ENCODE measurements at places on chromosomes 1 and 21. TPM values are rescaled to one million over a fixed set of nuclear protein-coding genes. Genes with fewer than 3 reads are reported as not detected.

Gene RWDD3
- 14.2 TPM for total RNA-seq

Gene TNNI3K
- 0.73 TPM for total RNA-seq

DNA sequence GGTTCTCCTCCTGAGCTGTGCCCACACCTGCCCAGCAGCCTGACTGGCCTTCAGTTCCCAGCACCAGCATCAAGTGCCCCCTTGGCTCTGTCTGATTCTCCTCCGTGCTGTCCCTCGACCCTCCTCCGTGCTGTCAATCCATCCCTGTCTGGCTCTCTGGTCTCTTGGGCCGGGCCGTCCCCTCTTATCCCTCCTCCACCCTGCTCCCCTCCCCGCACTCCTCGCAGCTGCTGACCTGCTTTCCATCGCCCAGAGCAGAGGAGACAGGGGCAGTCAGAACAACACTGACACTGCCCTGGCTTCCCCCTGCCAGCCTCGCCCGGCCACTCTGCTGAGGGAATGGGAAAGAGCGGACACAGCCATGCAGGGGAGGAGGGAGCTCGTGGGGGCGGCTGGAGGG is 267.4 kb downstream of the CAMTA1 start:
- H3K27me3 ChIP-seq, result no peaks in the 10 kb centered on the region
- H3K36me3 ChIP-seq, result no peaks in the 10 kb centered on the region
- no peak for DNase-seq
- no peak overlapping the region for H3K27ac ChIP-seq
- H3K4me1 ChIP-seq, result no peaks in the 10 kb centered on the region
- no peak overlapping the region for H3K4me3 ChIP-seq

Gene L1TD1
- total RNA-seq, result 0.50 TPM

Gene ATP1A2
- 5.5 TPM for total RNA-seq

DNA sequence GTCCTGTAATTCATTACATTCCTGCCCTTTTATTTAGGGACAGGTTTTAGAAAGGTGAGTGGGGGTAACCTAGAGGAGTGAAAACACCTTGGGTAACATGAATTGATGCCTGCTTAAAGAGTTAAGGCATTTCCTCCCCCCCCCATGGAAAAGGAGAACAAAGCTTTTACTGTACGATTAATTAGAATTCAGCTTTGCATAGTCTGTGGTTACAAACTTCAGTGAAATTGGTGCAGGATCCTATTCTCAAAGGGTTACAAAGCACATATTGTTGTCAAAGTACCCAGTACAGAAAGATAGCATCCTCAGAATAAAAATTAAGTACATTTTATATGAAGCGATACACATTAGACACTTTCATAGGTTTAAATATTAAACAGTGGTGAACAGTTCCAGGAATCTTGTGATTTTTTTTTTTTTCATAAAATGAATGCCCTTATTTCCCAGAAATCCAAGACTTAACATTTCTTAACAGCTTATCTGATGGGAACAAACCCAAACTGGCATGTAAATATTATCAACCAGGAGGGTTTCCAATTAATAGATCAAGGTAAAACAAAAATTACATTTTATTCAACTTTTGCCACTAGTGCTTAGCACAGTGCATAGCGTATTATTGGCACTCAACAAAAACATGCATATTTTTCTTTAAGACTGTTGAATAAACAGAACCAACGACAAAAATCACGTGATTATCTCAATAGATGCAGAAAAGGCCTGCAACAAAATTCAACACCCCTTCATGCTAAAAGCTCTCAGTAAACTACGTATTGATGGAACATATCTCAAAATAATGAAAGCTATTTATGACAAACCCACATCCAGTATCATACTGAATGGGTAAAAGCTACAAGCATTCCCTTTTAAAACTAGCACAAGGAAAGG is 172.7 kb downstream of the PDE4B start:
- H3K4me3 ChIP-seq, result no peak overlapping the region
- no peaks in the 10 kb centered on the region for H3K27me3 ChIP-seq
- no peaks in the 10 kb centered on the region for H3K36me3 ChIP-seq
- no peaks in the 10 kb centered on the region for H3K4me1 ChIP-seq
- no peak overlapping the region for H3K27ac ChIP-seq

DNA sequence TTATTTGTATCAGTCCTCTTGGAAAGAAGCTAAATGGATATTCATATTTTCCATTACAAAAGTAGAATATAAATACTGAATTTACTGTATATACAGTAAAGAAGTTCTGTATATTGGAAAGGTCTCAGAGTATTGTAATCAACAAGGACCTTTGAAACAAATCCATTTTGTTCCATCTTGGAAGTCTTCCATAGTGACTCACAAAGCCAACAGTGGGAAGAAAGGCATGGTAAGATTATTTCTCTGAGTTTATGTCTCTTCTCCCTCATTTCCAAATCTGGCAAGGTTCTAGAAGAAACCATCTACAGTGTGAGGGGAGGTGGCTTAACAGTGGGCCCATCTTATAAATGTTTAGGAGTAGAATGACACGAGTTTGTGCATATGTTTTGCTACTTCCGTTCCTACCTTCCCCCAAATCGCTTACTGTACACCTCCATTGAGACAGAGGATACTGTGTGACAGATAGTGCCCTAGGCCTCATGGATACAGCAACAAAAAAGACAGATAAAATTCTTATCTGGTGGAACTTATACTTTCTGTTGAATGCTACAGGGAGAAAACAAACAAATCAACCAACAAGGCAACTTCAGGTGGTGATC is 22.1 kb upstream of the SSX2IP start:
- H3K4me3 ChIP-seq, result no peak overlapping the region
- H3K27ac ChIP-seq, result no peak overlapping the region
- no peaks in the 10 kb centered on the region for H3K27me3 ChIP-seq
- DNase-seq, result no peak
- H3K4me1 ChIP-seq, result no peaks in the 10 kb centered on the region

- no peak overlapping the region for H3K4me3 ChIP-seq
- DNase-seq, result no peak
- no peak overlapping the region for H3K27ac ChIP-seq
- H3K36me3 ChIP-seq, result no peaks in the 10 kb centered on the region
- H3K27me3 ChIP-seq, result no peaks in the 10 kb centered on the region
Measured at GRCh38 chr1:160315359-160315758, 27.7 kb downstream of the COPA start.

GRCh38 chr1:200724064-200724463 is 14.6 kb upstream of the CAMSAP2 start:
- no peaks in the 10 kb centered on the region for H3K36me3 ChIP-seq
- no peaks in the 10 kb centered on the region for H3K27me3 ChIP-seq
- H3K4me3 ChIP-seq, result no peak overlapping the region
- no peak overlapping the region for H3K27ac ChIP-seq

Gene RASSF5
- 5.2 TPM for total RNA-seq

Gene VASH2
- 1.4 TPM for total RNA-seq

Gene RHBDL2
- not detected for total RNA-seq

Gene LCE6A
- total RNA-seq, result not detected

Gene CTSK
- 67.7 TPM for total RNA-seq

GRCh38 chr1:28915031-28915895 is 894 bp downstream of the EPB41 start:
- H3K27me3 ChIP-seq, result no peaks in the 10 kb centered on the region
- peak overlapping the region; percentile 75 for H3K27ac ChIP-seq
- DNase-seq, result peak; percentile 33
- H3K4me1 ChIP-seq, result peaks cover 2% of the 10 kb centered on the region

Gene PRDM16
- 17.3 TPM for total RNA-seq

DNA sequence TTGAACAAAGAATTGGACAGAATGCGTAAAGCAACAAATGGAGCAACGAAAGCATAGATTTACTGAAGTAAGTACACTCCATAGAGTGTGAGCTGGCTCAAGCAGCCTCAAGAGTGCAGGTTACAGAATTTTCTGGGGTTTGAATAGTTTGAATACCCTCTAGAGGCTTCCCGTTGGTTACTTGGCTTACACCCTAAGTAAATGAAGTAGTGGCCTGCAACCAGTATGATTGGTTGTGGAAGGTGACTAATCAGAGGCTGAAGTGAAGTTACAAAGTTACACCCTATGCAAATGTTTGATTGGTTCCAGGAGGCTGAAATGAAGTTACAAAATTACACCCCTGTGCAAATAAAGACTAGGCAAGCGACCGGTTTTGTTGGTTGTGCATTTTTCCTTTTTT is 10.9 kb downstream of the TCEANC2 start:
- no peaks in the 10 kb centered on the region for H3K4me1 ChIP-seq
- H3K27me3 ChIP-seq, result no peaks in the 10 kb centered on the region
- no peak for DNase-seq

- H3K36me3 ChIP-seq, result no peaks in the 10 kb centered on the region
- DNase-seq, result no peak
- peaks cover 6% of the 10 kb centered on the region for H3K4me1 ChIP-seq
- no peak overlapping the region for H3K4me3 ChIP-seq
- no peaks in the 10 kb centered on the region for H3K27me3 ChIP-seq
- no peak overlapping the region for H3K27ac ChIP-seq
Measured at GRCh38 chr1:193593147-193593885, 406.9 kb upstream of the B3GALT2 start.

DNA sequence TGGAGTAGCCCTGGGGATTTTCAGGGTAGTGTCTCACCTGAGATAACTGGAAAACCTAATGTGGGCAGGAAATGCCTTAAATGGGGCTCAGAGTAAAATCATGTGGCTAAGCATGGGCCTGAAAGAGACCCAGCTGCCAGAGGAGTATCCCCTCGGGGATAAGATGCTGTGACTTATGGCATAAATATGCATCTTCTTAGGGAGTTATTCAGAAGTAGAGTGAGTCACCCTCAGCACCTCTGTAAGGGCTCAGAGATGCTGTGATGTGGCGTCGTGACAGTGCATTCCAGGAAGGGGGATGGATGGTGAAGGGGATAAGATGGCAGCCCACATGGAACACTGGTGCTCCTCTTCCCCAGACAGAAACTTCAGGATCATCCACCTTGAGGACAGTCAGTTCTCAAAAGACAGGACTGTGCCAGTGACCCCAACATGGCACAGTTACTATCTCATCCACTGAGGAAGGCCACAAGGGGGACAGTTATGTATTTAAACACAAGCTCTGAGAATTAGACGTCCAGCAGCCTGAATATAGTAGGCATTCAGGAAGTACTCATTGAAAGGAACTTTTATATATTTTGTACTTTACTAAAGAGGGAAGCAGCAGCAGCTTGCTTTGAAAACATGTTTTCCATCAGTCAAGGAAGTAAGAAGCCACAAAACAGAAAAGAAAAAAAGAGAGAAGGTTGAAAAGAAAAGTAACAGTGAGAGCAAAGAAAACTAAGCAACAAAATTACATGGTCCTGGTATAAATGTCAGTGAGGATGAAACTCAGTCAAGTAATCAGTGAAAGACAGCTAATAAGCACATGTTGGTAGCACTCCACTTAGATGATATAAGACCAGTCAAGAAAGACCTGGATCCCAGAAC is 8.3 kb downstream of the IL24 start:
- no peak overlapping the region for H3K27ac ChIP-seq
- H3K36me3 ChIP-seq, result no peaks in the 10 kb centered on the region
- H3K27me3 ChIP-seq, result no peaks in the 10 kb centered on the region
- DNase-seq, result no peak
- no peak overlapping the region for H3K4me3 ChIP-seq
- peaks cover 4% of the 10 kb centered on the region for H3K4me1 ChIP-seq

Gene EXTL1
- total RNA-seq, result 4.5 TPM
